ENCODE measurements at places on chromosomes 7 and 10. TPM values are rescaled to one million over a fixed set of nuclear protein-coding genes. Genes with fewer than 3 reads are reported as not detected.

GRCh38 chr7:125834421-125834820, 904.8 kb upstream of the POT1 start:
- no peaks in the 10 kb centered on the region for H3K36me3 ChIP-seq
- no peak for DNase-seq
- no peak overlapping the region for H3K27ac ChIP-seq

DNA sequence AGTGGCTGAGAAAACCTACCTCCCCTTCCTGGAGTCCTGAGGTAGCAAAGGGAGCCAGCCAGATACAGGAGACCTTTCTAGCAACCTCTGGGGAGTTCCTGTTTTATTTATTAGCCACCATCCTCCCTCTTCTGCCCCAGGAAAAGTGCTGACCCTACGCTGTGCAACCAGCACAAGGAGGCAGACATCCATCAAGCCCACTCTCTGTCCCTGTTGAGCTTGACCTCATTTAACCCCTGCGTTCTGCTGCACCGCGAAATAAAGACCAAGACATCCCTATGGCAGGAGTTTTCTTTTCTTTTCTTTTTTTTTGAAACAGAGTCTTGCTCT, 25.3 kb upstream of the ANKRD2 start:
- H3K27ac ChIP-seq, result no peak overlapping the region
- H3K4me3 ChIP-seq, result no peak overlapping the region
- no peaks in the 10 kb centered on the region for H3K27me3 ChIP-seq

- H3K36me3 ChIP-seq, result no peaks in the 10 kb centered on the region
- H3K4me1 ChIP-seq, result no peaks in the 10 kb centered on the region
- peaks cover 2% of the 10 kb centered on the region for H3K27me3 ChIP-seq
- H3K4me3 ChIP-seq, result no peak overlapping the region
- H3K27ac ChIP-seq, result no peak overlapping the region
Observed at GRCh38 chr10:28734938-28735759, 57.8 kb downstream of the BAMBI start.

GRCh38 chr10:55033061-55033460, 232.0 kb upstream of the PCDH15 start:
- no peak overlapping the region for H3K4me3 ChIP-seq
- no peak overlapping the region for H3K27ac ChIP-seq
- no peaks in the 10 kb centered on the region for H3K4me1 ChIP-seq
- H3K36me3 ChIP-seq, result no peaks in the 10 kb centered on the region
- H3K27me3 ChIP-seq, result no peaks in the 10 kb centered on the region

DNA sequence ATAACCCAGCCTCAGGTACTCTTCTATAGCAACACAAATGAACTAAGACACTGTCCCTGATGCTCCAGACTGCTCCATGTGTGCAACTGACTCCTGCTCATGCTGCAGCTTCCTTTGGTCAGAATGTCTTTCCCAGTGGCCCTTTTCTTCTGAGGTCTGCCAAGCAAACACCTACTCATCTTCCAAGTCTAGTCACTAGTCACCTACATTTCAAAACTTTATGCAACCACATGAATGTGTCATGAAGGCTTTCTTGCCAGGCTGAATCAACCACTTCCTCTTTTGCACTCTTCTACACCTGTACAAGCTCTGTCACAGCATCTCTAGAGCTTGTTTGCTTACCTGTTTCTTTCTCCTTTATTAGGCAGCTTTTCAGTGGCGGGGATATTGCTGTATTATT, 75.8 kb downstream of the LSMEM1 start:
- no peak overlapping the region for H3K27ac ChIP-seq
- H3K4me1 ChIP-seq, result no peaks in the 10 kb centered on the region
- H3K4me3 ChIP-seq, result no peak overlapping the region

Gene RBM48
- 33.7 TPM for total RNA-seq

Gene CPA2
- not detected for total RNA-seq

Gene MOGAT3
- total RNA-seq, result not detected

Gene MMD2
- not detected for total RNA-seq

Gene BAIAP2L1
- 0.86 TPM for total RNA-seq

Gene CABCOCO1
- total RNA-seq, result not detected

Measured in CD4-positive, CD25-positive, alpha-beta regulatory T cell (primary cell).